GM04503 (cell line): ENCODE measurements at places on chromosomes 4 and X.

DNA sequence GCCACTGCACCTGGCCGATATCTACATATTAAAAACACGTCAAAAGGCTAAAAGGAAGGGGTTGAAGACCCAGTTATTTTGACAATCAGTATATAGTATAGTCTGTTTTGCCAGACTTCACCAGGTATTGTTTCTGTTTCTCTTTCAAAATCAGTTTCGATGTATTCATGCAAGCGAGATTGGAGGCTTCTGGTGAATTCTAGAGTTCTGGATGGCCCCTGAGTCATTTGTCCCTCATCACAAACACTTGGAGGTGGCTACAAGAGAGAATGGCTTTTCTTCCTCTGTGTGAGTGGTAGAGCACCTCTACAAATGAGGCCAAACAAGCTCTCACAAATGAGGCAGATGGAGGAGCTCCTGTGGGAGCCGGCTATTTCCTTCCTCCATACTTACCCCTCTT lies 68.6 kb upstream of the ADGRG2 start:
- DNase-seq = no peak

DNA sequence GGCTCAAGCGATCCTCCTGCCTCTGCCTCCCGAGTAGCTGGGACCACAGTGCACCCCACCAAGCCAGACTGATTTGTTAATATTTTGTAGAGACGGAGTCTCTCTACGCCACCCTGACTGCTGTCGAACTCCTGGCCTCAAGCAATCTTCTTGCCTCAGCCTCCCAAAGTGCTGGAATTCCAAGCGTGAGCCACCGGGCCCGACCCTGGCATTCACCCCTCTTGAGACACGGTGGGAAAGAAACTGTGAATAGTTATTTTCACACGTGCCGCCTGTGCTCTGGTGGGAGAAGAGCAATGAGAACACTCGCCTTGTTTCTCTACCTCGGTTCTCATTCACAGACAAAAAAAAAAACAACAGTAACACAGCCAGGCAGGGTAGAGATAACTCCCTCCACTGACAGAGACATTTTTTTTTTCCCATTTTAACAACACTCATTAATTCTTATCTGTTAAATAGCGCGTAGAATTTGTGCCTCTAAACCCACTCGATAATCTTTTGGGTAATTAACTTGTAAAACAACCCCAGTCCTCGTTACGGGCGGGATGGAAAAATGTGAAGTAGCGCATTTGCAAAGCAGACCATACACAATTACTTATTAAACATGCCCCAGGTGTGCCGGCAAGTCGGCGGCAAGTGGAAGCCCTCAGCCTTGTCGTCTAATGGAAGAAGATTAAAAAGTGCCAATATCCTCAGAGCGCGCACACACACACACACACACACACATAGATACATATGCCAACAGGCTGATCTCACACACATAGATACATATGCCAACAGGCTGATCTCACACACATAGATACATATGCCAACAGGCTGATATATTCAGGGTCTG lies 103.3 kb downstream of the DHRSX start:
- no peak for DNase-seq

GRCh38 chr4:122476126-122476525 lies 19.6 kb upstream of the IL2 start:
- no peak for DNase-seq

DNA sequence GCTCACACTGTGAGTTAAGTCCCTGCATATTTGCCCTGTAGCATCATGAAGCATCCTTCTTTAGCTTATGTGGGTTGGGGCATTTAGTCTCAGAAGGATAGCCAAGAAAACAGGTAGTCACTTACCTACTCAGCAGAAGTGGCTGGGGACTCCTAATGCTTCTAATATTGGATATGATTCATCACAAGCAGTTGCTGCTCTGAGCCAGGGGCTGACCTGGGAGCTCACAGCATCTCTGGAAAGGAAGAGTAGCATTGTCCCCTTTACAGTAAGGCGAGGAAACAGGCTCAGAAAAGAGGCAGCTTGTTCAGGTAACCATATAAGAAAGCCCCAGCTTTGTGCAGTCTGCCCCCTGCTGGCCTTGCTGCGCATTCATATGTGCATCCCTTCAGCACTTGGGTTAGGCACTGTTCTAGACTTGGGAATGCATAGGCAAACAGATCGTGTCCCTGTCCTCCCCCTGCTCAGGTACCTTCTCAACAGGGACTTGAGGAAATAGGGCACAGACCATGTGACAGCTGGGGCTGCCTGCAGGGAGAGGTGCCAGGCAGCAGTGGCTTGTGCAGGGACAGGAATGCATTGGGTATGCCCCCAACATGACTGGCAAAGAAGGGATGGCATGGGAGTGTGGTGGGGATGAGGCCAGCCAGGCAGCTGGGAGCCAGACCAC lies 35.7 kb upstream of the TBC1D14 start:
- DNase-seq = no peak
